Ovary (tissue), 10 donors: ENCODE measurements at places on chromosomes 6 and 20. TPM values are rescaled to one million over a fixed set of nuclear protein-coding genes. Genes with fewer than 3 reads are reported as not detected.

Gene CCDC170
- 6.4 TPM for total RNA-seq

- no peak for DNase-seq
Measured at GRCh38 chr20:40275738-40276137, 413.3 kb downstream of the MAFB start.

- DNase-seq = no peak
Measured at GRCh38 chr6:56393615-56394612, 146.5 kb upstream of the COL21A1 start.

GRCh38 chr6:54646951-54647664 lies 199.5 kb upstream of the FAM83B start:
- no peak for DNase-seq

DNA sequence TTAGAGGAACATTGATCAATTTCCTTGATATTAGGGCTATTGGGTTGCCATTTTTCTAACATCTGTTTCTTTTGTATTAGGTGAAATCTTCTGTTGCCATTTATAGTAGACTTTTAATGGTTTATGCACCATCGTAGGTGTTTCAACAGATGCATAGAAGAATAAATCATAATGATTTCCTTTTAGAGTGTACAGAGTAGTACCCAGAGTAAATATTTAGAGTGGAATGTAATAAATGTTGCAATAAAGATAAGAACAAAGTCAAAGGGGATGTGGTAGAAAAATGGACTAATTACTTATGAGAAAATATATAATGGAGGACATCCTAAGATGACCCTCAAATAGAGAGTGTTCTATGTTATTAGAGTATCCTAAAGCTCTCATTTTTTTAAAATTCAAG lies 643.0 kb upstream of the CITED2 start:
- DNase-seq = no peak

Gene FUT9
- not detected for total RNA-seq

Gene RNF144B
- total RNA-seq = 2.5 TPM

DNA sequence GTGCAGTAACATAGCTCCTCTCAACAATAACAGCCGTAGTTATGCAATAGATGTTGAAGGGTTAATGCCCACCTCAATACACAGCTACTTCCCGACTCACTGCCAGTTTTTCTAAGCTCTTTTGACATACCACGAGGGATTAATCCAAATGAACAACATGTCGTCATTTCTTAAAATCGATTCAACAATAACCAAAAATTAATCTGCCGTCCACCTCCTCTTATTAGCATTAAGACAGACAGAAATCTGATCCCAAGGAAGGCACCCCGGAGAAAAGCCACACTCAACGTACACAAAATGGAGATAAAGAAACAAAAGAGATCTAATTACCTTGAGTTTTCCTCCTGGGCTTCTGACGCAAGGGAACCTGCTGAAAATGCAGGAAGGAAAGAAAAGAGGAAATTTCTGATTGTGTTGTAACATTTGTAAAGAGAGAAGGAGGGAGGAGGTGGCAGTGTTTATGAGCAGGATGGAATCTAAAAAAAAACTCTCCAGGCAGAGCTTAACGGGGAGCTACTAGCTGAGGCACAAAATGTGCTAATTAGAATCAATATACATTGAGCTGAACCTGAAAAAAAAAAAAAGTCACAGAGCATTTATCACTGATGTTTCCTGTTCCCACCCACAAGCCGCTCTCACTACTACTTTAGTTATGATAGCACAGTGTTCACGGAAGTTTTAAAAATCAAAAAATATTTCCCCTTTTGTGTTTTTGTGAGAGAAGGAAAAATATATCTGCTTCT lies 109.3 kb downstream of the IPCEF1 start:
- no peak for DNase-seq

Gene TBX18
- total RNA-seq = 1.3 TPM

DNA sequence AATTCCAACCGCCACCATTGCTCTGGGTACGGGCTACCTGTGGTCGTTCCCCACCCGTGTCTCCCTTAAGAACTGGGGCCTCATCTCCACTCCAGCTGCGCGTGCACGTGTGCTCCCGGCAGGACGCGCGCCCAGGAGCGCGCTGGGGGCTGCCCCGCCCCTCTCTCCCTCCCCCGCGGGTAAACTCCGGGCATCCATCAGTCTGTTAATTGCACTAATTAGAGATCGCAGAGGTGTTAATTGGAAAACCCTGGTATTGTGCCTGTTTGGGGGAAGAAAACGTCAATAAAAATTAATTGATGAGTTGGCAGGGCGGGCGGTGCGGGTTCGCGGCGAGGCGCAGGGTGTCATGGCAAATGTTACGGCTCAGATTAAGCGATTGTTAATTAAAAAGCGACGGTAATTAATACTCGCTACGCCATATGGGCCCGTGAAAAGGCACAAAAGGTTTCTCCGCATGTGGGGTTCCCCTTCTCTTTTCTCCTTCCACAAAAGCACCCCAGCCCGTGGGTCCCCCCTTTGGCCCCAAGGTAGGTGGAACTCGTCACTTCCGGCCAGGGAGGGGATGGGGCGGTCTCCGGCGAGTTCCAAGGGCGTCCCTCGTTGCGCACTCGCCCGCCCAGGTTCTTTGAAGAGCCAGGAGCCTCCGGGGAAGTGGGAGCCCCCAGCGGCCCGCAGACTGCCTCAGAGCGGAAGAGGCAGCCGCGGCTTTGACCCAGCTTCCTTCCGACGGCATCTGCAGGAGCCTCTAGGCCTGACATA lies 14.4 kb downstream of the FOXP4 start:
- DNase-seq = peak; percentile 78

- no peak for DNase-seq
Measured at GRCh38 chr6:136209496-136209895, 40.6 kb downstream of the MTFR2 start.

- DNase-seq = no peak
Measured at GRCh38 chr20:10478205-10478604, 43.1 kb downstream of the SLX4IP start.

- no peak for DNase-seq
Measured at GRCh38 chr20:9082741-9083140, 13.9 kb downstream of the PLCB4 start.

DNA sequence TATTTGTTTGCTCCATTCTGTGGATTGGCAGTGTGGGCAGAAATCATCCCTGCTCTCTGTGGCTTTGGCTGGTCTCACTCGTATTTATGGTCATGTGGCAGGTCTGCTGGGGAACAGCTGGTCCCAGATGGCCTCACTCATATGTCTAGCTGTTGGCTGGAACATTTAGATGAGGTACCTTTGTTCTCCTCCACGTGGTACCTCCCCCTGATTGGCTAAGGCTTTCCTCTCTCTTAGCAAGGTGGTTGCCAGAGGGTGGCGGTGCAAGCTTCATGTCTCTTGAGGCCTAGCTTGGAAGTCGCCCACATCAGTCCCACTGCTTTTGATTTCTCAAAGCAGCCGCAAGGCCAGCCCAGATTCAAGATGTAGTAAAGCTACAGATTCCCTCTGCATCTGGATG lies 348.5 kb upstream of the BTBD3 start:
- DNase-seq = no peak

- no peak for DNase-seq
Measured at GRCh38 chr6:10422737-10423034, 7.8 kb upstream of the TFAP2A start.

- no peak for DNase-seq
Measured at GRCh38 chr6:159178847-159179246, 9.6 kb downstream of the FNDC1 start.

- no peak for DNase-seq
Measured at GRCh38 chr6:142009647-142010046, 123.1 kb upstream of the GJE1 start.

Gene SNAI1
- 1.4 TPM for total RNA-seq

Gene PHACTR1
- 10.9 TPM for total RNA-seq

Gene TNF
- not detected for total RNA-seq

- DNase-seq = no peak
Measured at GRCh38 chr6:109336221-109336961, 45.9 kb downstream of the CD164 start.

Gene CTCFL
- not detected for total RNA-seq

Gene VSX1
- 0.96 TPM for total RNA-seq

DNA sequence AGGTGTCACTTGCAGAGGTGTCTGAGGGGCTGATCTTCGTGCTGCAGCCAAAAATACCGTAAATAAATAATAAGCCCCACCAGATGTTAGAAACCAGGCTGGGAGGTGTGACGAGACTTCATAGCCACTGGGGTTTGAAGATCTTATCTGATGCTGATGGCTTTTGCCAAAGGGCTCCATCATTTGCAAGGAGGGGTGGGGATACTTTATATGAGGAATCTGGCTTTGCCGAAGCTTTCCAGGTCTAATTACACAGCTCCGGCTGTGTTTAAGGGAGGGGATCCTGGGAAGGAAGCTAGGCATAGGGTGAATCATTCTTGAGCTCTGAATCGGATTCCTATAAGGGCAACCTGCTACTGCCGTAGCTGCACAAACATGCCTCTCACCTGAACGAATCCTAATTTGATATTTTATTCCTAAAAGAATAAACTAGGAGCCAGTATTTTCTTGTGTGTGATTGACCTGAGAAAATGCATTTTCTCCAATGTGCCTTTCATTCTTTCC lies 249.6 kb downstream of the SOD2 start:
- DNase-seq = no peak

GRCh38 chr20:23157734-23158133 lies 71.6 kb upstream of the CD93 start:
- no peak for DNase-seq

DNA sequence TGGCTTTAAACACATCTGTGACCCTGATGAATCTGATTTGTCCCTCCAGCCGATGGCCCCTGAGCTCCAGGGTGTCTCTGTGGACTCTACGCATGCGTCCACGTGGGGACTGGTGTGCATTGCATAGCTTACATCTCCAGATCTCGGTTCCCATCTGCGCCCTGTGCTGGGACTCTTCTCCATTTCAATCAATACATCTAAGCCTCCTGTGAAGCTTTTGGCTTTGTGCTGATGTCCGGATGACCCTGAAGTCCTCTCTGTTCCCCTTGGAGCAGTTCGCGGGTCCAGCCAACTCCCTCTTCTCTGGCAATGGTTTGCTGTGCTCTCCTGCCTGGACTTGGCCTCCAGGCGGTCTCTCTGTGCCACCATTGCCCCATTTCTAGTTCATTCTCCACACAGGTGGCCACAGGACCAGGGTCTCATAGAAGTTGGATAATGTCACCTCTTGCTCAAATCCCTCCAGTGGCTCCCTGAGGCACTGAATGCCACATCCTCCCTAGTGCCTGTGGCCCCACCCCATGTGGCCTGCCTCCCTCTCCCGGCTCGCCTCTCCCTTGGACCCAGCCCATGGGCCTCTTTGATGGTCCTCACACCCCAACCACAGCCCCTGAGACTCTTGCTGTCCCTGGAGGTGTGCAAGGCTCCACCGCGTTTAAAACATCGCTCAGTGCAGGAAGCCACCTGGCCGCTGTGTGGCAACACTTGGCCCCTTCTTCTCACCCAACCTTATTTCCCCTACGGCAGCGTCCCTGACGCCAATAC lies 155.4 kb downstream of the SYCP2 start:
- no peak for DNase-seq

DNA sequence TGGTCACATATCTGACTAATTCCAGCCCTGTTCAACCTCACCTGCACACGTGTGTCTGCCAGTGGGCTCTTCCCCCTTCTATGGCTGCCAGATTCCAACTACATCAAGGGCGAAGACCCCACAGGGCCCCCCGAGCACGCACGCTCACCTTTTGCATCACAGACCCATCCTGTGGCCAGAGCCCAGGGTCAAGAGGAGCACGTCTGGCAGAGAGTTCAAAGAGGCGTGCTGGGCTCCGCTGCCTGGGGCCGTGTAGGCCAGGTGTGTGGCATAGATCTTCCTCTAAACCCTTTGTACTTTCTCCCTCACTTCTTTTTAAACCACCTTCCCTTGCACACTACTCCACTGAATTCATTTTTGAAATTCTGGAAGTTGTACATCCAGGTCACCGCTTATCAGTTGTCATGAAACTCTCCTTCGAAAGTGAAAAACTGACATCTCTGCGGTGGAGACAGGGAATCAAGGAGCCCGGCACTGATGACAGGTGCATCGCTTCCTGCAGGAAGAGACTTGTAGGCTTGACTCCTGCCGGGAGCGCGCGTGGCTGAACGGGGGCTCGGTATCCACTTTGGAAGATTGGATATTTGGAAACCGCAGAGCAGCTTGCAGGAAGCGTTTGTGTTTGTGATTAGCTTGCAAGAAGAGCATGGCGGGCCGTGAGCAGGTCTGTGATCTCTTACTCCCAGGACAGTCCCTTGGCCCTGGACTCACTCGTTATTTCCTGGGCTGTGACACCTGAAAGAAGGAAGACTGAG lies 397.2 kb downstream of the CDH4 start:
- DNase-seq = no peak

Gene SLC35D3
- not detected for total RNA-seq

Gene VWA7
- 5.5 TPM for total RNA-seq

- no peak for DNase-seq
Measured at GRCh38 chr6:151254451-151255081, 14.8 kb downstream of the AKAP12 start.

Gene KCNQ5
- 0.07 TPM for total RNA-seq
